ENCODE measurements at places on chromosomes 12 and 14. TPM values are rescaled to one million over a fixed set of nuclear protein-coding genes. Genes with fewer than 3 reads are reported as not detected.

The GYS2 gene
- not detected for total RNA-seq

The RASSF9 gene
- not detected for total RNA-seq

The CCDC177 gene
- not detected for total RNA-seq

The PTPRR gene
- 0.27 TPM for total RNA-seq

The HNF1A gene
- not detected for total RNA-seq

The SERPINA3 gene
- total RNA-seq, result 4.3 TPM

DNA sequence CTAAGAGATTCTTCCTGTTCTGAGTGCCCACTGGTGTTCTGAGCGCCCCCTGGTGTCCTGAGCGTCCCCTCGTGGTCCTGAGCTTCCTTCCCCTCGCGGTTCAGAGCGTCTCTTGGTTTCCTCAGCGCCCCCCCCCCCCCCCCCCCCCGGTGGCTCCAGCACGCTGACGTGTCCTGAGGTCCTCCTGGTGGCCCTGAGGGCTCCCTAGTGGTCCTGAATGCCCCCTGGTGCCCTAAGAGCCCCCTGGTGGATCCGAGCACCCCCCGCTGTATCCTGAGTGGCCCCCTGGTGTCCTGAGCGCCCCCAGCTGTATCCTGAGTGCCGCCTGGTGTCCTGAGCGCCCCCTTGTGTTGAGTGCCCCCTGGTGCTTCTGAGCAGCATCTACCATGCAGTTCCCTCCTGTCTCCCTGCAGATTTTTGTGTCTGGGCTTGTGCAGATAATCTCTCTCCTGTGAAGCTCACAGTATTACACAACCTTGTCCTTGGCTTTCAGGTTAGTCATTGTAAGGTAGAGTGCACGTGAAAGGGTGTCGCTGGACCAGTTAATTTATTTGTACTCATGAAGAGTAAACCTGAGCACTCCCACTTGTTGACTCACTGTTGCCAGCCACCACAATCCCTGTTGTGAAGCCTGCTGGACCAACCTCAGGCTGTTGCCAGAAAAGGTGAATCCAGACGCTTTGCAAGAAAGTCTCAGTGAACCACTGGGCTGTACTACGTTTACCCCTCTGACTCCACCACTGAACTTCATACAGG lies 1168.4 kb downstream of the TMEM121 start:
- DNase-seq, result no peak

DNA sequence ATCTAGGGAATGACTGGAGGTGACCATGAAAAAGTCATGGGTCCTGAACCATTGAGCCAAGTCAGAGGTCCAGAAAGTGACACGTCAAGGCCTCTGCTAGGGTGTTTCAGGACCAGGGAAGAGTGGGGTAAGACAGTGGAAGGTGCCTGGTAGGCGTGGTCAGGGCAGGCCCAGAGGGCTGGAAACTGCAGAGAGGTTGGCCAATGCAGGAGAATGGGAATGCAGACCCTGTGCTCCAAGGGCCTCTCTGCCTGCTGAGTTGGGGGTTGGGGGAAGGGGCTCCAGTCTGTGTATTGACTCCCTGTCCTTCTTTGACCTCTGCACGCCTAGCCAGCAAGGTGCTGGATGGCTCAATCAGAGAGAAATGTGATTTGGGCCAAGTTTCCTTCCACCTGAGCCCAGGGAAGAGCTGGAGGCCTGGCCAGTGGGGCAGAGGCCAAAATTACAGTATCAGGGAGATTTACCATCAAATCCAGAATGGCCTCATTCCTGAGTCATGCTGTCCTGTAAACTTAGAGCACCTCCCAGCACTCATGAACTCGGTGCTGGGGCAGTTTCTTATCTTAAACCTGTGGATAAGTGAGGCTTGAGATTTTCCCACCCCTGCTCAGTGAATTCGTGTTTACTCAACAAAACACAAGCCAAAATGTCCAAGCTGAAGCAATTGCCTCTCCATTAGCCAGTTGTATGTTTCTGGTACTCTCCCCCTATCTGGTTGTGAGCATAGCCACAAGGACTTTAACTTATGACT lies 24.4 kb downstream of the IRF2BPL start:
- DNase-seq, result no peak

- no peak for DNase-seq
Observed at GRCh38 chr12:55687746-55688145, 20.0 kb downstream of the ITGA7 start.

DNA sequence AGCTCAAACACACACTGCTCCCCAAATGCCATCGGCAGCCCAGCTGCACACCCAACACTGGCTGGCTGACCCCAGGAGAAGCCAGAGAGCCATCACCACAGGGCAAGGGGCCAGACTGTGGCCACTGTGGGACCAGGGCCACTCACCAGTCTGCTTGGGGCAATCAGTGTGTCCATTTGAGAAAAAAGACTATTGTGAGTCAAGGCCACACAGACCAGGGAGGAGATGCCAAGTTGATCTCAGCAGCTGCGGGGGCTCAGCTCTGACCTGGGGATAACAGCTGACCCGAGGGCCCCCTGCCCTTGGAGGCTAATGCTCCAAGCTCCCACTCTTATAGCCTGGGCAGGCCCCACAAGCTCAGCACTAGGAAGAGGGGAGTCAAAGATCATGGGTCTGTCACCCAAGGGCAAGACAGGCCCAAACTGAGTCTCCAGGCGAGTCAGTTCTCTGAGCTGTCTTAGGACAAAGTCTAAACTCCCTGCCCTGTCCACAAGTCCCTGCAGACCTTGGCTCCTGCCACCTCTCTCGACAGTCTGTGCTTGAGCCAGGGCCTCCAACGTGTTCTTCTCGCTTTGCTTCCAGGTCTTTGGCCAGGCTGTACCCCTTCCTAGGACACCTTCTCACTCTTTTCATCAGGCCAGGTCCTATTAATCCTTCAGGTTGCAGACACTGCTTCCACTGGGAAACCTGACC lies 30.1 kb upstream of the PNMA1 start:
- DNase-seq, result no peak

DNA sequence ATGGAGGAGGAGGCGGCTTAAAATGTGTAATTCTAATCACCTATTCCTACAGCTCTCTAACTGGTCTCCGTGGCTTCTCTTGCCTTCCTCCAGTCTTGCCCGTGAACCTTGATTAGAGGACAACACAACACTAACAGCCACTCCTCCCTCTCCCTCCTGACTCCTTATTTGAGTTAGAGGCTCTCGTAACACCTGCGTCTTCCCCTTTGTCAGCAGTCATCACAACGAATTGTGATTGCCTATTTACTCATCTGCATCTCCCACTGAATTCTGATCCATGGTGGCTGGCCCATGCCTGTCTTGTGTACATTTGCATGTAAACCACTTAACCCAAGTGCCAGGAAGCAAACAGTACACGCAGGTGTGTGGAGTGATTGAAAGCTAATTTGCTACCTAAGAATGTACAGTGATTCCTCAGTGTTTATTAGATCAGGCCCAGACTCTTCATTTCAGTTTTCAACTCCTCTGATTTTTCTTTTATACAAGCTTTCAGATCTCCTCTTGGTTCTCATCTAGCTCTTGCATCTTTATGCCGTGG lies 154.5 kb downstream of the MON2 start:
- DNase-seq, result no peak

DNA sequence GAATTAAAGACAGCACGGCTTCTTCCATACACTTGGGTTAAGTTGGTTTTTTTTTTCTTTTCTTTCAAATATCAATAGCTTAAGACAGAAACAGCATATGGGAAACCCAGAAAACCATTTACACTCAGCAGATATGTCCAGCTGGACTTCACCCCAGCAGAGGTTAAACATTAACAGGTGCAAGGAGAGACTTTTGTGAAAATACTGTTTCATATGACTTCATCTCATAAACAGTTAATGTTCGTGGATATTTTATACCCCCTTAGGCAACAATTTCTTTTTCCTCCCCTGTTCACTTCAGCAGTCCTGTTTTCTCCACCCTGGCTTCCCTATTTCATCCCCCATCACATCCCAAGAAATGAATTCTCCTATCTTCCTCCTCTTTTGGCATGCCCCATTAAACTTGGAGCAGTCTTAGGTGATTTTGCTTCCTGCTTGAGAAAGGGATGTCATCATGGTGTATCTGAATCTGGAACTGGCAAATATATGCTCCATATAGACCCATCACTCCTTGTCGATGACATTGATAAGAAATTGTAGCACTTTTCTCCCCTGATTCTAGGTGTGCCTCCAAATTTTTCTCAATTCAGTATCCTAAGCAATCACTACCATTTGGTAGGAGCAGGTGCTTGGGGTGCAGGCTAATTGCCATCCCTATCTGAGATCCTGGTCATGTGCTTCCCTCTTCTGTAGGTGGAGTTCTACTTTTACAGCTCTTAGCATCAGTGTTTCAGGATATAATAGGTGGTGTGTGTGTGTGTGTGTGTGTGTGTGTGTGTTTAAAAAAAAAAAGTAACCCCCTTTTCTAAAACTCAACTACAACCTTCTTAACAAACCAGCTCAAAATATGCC lies 67.9 kb downstream of the BMP4 start:
- DNase-seq, result no peak

GRCh38 chr14:67928375-67928774 lies 108.8 kb downstream of the RAD51B start:
- no peak for DNase-seq

DNA sequence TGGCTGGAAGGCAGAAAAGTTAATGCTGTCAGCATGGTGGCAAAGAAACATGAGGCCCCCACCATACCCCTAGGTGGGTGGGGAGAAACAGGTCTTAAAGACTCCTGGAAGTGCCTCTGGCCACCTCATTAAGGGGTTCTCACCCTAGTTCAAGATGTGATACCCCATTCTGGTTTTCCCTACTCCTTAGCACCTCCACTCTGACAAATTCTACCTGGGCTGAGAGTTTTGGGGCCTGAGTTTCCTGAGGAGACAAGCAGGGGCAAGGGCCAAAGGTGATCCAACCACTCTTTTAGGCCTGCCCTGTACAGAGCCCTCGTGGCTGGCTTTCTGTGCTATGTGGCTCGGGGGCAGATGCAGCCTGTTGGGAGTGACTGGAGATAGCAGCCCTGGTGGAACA lies 7.9 kb upstream of the AVIL start:
- DNase-seq, result no peak

- no peak for DNase-seq
Observed at GRCh38 chr12:103668520-103668919, 81.4 kb downstream of the STAB2 start.

GRCh38 chr12:6214633-6215032 lies 14.4 kb downstream of the CD9 start:
- no peak for DNase-seq

- DNase-seq, result no peak
Observed at GRCh38 chr14:21074398-21075272, 4.5 kb downstream of the ARHGEF40 start.
